ENCODE measurements at places on chromosomes 16 and 17. TPM values are rescaled to one million over a fixed set of nuclear protein-coding genes. Genes with fewer than 3 reads are reported as not detected.

- no peak for DNase-seq
Measured at GRCh38 chr17:59652119-59652518, 32.4 kb downstream of the CLTC start.

DNA sequence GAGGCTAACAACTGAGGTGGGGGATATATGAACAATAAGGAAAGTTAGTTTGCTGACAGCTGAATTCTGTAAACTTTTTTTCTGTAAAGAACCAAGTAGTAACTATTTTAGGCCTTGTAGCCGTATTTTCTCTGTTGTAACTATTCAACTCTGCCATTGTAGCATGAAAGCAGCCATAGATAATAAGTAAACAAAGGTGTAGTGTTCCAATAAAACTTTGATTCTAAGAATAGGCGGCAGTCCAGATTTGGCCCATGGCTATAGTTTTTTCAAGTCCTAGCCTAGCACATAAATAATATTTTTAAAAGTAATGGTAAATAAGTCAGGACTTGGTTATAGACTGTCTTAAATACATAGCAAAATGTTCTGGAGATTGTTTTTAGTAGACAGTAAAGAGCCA is 142.0 kb downstream of the STXBP4 start:
- DNase-seq, result no peak

The EVPL gene
- total RNA-seq, result 36.8 TPM

GRCh38 chr17:73224237-73224636 is 31.4 kb downstream of the COG1 start:
- no peak for DNase-seq

- peak; percentile 92 for DNase-seq
Measured at GRCh38 chr17:76027159-76027839, at the start of gene EVPL. Gene EVPL, minus strand, starts transcription at chr17:76027306. Its CDS starts 108 bp downstream, at chr17:76027198.

The KRT9 gene
- total RNA-seq, result not detected

DNA sequence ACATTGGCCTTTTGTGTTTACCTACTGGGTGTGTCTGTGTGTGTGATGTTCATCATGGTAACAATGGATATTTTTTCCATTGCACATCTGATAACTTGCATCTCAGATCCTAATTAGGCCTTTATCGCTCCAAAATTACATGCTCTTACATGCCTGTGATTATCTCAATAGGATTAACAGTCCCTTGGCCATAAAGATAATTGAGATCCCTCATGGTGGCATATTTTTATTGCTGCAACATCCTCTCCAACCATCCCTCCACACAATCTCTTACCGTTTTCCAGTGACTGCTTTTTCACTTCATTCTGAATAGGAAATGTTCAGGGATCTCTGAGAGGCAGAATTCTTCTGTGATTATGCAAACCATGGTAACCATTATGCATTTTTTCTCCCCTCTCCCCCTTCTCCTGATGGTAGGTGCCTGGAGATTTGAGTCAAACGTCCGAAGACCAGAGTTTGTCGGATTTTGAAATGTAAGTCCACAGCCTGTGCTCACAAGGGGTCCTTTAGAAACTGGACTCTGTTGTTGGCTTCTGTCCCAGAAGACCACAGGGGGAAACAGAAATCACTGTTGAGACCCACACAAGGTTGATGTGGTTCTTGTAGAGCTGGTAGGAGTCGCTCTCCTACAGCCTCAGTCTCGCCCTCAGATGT is 405.5 kb downstream of the CPPED1 start:
- DNase-seq, result no peak

DNA sequence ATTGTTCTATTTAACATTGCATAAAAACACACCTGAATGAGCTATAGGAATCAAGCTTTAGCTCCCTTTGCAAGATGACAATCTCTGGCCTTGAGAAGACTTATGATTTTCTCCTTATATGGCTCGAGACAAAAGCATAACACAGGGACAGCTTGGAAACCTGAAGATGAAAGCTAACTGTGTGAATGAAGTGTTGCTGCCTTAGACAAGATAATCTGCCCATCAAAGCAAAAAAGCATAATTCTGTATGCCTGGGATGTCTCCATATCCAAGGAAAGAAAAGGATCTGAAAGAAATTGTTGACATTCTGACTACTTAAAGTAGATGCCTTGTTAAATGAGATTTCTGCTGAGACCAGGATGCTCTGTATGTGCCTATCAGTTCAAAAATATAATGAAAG is 526.7 kb upstream of the TOM1L1 start:
- DNase-seq, result no peak

GRCh38 chr16:81174644-81175324 is 63.7 kb upstream of the BCO1 start:
- no peak for DNase-seq

The MCRIP1 gene
- total RNA-seq, result 69.2 TPM

GRCh38 chr17:75950421-75950820 is 9.6 kb upstream of the FBF1 start:
- DNase-seq, result no peak

The MYH2 gene
- total RNA-seq, result 0.06 TPM

The KRT17 gene
- total RNA-seq, result 2.6 TPM

The ZP2 gene
- total RNA-seq, result not detected

GRCh38 chr16:68287276-68288251 is 23.2 kb downstream of the SLC7A6OS start:
- no peak for DNase-seq

The TNP2 gene
- total RNA-seq, result not detected

GRCh38 chr17:43759836-43760235 is 1.2 kb upstream of the SOST start:
- no peak for DNase-seq

The VEZF1 gene
- total RNA-seq, result 73.5 TPM

GRCh38 chr16:67713647-67714273 is 5.4 kb downstream of the GFOD2 start:
- no peak for DNase-seq

Data from lower lobe of right lung (tissue), 2 donors.